ENCODE measurements at places on chromosomes 16 and 17. TPM values are rescaled to one million over a fixed set of nuclear protein-coding genes. Genes with fewer than 3 reads are reported as not detected.

The SPIRE2 gene
- total RNA-seq: 19.3 TPM

The ITGAD gene
- total RNA-seq: not detected

The KRT32 gene
- total RNA-seq: not detected

The OR2C1 gene
- 0.16 TPM for total RNA-seq

The CDH3 gene
- 4.2 TPM for total RNA-seq

The ZG16 gene
- total RNA-seq: not detected

The ZNF597 gene
- 2.2 TPM for total RNA-seq

The REXO5 gene
- total RNA-seq: 9.5 TPM

The AXIN1 gene
- total RNA-seq: 36.4 TPM

The SLX1B gene
- total RNA-seq: 67.3 TPM

The KRT39 gene
- total RNA-seq: not detected

The HYDIN gene
- total RNA-seq: 7.5 TPM

The ALDH3A1 gene
- total RNA-seq: 0.64 TPM

The ZFPM1 gene
- 11.2 TPM for total RNA-seq

The DBNDD1 gene
- total RNA-seq: 4.9 TPM

The RUNDC3A gene
- total RNA-seq: 8.7 TPM

The NPIPB9 gene
- 3.7 TPM for total RNA-seq

The KRT33B gene
- total RNA-seq: not detected

The CD7 gene
- not detected for total RNA-seq

The SEPTIN12 gene
- total RNA-seq: not detected

The NCBP3 gene
- 65.6 TPM for total RNA-seq

The KRT28 gene
- not detected for total RNA-seq

The PAM16 gene
- 43.3 TPM for total RNA-seq

The HSBP1 gene
- 237 TPM for total RNA-seq

The TRIM72 gene
- 0.05 TPM for total RNA-seq

The DNAAF8 gene
- 0.68 TPM for total RNA-seq

The TSC2 gene
- 180 TPM for total RNA-seq

The SLC6A2 gene
- total RNA-seq: not detected

The KRT40 gene
- not detected for total RNA-seq

The SPN gene
- 0.07 TPM for total RNA-seq

The CRHR1 gene
- 0.41 TPM for total RNA-seq

The FN3K gene
- total RNA-seq: 23.8 TPM

The GCGR gene
- not detected for total RNA-seq

The WNK4 gene
- total RNA-seq: 0.73 TPM

The NPW gene
- 1.3 TPM for total RNA-seq

The CD68 gene
- 1.6 TPM for total RNA-seq

The KIAA0753 gene
- total RNA-seq: 44.1 TPM

The KRTAP4-5 gene
- total RNA-seq: not detected

The GP1BA gene
- total RNA-seq: not detected

The PIGL gene
- 31.1 TPM for total RNA-seq

The SOST gene
- not detected for total RNA-seq

The CTRB1 gene
- total RNA-seq: not detected
